ENCODE measurements at places on chromosomes 6 and 20.

DNA sequence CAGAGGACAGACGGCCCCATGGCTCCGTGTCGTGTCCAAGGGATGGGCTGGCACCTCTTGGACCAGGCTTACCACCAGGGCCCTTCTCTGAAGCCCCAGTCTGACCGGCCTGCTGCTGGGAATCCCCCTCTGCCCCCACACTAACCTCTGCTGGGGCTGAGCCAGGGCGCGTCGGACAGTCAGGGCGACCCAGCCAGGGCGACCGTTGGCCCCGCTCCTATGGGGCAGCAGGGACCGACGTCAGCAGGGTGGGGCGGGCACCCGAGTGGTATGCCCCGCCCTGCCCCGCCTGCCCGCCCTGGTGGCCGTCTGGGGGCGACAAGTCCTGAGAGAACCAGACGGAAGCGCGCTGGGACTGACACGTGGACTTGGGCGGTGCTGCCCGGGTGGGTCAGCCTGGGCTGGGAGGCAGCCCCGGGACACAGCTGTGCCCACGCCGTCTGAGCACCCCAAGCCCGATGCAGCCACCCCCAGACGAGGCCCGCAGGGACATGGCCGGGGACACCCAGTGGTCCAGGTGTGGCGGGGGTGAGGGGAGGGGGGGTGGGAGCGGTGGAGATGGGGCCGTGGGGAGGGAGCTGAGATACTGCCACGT is at the start of gene SLC17A9:
TSS of gene SLC17A9 (plus strand) at position 337 of the 595 bp plus-strand sequence. CDS start at position 459, 122 bp downstream.
- DNase-seq = no peak

GRCh38 chr20:63106108-63106764 is 99.5 kb upstream of the BHLHE23 start:
- DNase-seq = no peak

- no peak for DNase-seq
Measured at GRCh38 chr6:155505608-155505989, 50.0 kb upstream of the NOX3 start.

GRCh38 chr6:154792761-154793160 is 59.5 kb downstream of the SCAF8 start:
- no peak for DNase-seq

GRCh38 chr6:27806981-27807440 is 105.2 kb downstream of the OR2B2 start:
- DNase-seq = no peak

- DNase-seq = no peak
Measured at GRCh38 chr6:1463275-1463674, 73.9 kb downstream of the FOXF2 start.

GRCh38 chr6:131400054-131400778 is 172.8 kb upstream of the ARG1 start:
- no peak for DNase-seq

DNA sequence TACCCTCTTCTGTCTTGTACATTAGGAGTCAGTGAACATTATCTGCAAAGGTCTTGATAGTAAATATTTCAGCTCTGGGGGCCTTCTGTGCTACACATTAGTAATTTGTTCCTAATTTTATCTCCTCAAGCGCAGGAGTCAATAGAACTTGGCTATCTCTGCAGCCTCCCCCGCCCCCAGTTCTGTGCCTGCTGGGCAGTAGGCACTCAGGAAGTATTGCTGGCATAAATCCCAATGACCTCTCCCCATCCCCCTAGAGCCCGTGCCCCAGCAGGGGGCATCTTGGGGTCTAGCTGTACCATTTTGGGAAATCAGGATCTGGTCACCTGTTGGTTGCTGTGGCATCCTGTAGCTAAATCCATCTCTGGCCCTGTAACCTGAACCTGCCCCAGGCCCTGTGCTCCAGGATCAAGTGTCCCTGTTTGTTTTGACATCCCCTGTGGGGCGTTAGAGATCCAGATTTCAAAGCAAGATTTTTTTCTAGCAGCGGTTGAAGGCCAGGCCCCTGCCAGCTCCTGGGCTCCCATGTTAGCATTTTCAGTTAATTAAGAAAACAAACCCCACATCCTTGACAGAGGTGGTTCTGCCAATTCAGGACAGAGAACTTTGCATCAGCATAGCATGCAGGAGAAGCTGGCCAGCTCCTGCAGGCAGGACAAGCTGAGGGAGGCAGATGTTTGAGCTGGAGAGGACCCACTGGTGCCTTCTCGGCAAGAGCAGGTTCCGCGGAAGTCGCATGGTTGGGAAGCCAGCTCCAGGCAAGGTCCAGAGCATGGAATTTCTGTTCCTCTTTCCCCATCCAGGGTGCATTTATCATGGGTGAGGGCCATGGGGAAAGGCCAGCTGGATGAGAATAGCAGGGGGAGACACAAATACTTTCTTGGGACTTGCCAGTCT is 32.1 kb downstream of the DAAM2 start:
- no peak for DNase-seq

DNA sequence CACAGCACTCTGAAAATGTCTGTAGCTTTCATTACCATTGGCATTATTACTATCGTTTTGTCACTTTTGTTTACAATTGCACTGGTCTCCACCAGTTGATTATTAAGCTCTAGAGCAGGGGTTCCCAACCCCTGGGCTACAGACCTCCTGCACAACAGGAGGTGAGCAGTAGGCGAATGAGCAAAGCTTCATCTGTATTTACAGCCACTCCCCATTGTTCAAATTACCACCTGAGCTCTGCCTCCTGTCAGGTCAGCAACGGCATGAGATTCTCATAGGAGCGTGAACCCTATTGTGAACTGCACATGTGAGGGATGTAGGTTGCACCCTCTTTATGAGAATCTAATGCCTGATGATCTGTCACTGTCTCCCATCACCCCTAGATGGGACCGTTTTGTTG is 126.4 kb downstream of the ATXN1 start:
- DNase-seq = no peak

- no peak for DNase-seq
Measured at GRCh38 chr6:170074907-170075306, 216.0 kb downstream of the DLL1 start.

GRCh38 chr6:5054245-5054873 is 30.8 kb upstream of the PPP1R3G start:
- DNase-seq = no peak

GRCh38 chr6:42571611-42572342 is 7.9 kb downstream of the UBR2 start:
- DNase-seq = no peak

DNA sequence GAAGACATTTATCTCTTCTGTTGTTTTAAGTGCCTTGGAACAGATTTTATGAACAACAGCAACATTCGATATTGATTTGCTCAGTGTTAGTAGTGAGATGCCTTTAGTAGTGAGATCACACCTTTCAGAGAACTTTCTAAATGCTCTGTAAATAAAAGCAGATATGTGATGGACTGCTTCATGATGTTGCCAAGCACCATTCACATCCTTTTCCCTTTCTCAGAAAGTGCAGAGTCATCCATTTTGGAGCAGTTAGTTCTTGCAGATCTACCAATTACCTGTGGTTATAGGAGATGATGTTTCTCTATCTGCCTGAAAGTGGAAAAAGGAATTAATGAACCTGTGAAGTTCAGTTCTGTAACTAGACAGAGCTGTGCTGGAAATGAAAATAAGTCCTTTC is 27.0 kb downstream of the CBFA2T2 start:
- no peak for DNase-seq

DNA sequence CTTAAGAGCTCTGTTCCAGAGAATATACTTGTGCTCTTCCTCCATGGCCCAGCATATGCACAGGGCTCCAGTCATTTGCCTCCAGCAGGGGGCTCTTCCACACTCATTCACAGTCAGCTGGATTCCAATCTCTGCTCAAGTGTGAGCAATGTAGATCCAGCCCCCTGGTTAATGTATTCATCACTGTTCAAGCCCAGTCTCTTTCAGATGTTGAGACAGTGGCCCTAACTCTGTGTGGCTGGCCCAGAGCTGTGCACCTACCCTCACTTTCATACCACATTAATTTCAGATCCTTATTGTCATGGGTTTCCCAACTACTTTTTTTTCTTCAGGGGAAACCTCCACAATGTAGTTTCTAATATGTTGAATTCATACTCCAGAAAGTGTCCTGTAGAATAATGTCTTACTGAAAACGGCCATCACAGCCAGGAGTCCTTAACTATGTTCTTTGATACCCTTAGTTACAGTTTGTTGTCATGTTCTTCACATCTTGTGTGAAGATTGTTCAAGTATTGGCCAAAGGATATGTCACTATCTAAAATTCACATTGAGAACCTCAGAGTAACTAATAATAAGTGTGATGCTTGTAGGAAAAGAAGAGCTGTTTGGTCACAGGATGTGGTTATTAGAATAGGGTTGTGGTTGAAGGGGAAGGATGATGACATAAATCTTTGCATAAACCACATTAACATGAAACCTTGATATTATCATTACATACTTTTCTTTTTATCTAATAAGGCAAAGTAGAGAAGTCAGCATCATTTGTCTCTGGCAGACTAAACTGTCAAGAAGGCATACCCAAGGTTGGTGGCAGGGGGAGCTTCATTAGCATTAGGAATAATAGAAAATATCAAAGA is 14.4 kb upstream of the HLA-DQA1 start:
- no peak for DNase-seq

GRCh38 chr20:53491462-53491861 is 102.2 kb downstream of the ZNF217 start:
- no peak for DNase-seq

GRCh38 chr20:21615617-21616080 is 89.8 kb upstream of the PAX1 start:
- DNase-seq = peak; percentile 6

GRCh38 chr20:25058051-25058846 is at the start of gene ACSS1:
Gene ACSS1 (minus strand): TSS chr20:25058139. CDS start chr20:25058102, 37 bp downstream.
- DNase-seq = peak; percentile 63

- DNase-seq = no peak
Measured at GRCh38 chr6:102039441-102039840, 645.9 kb downstream of the GRIK2 start.

- no peak for DNase-seq
Measured at GRCh38 chr20:35129647-35130069, 17.5 kb downstream of the EDEM2 start.

- DNase-seq = no peak
Measured at GRCh38 chr20:3785240-3786125, 1.1 kb downstream of the CENPB start.

DNA sequence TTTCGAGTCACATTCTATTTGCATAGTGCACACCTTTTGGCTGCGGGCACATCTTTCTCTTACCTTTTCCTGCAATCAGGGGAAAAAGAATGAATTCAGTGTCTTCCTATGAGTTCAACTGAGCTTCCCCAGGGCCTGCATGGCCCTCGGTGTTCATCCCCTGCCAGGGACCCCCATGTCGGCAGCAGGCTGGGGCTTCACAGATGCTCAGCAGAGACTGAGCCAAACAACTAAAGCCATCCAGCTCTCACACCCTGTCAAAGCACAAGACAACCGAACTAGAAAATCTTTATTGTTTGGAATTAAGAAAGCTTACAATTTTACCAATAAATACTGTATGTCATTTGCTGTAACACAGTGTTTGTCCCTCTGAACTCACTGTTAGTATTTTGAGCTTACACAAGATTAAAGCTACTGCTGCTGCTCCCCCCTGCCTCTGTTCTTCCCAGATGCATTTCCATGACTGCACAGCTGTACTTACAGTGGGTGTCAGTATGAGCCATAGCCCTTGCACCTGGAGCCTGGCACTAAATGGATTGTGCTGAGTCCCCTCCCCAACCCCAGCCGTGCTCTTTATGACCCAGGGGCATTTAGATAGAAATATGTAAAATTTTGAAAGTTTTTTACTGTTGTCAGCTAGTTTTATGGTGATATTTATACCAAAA is 205.8 kb downstream of the TMEM242 start:
- DNase-seq = no peak

DNA sequence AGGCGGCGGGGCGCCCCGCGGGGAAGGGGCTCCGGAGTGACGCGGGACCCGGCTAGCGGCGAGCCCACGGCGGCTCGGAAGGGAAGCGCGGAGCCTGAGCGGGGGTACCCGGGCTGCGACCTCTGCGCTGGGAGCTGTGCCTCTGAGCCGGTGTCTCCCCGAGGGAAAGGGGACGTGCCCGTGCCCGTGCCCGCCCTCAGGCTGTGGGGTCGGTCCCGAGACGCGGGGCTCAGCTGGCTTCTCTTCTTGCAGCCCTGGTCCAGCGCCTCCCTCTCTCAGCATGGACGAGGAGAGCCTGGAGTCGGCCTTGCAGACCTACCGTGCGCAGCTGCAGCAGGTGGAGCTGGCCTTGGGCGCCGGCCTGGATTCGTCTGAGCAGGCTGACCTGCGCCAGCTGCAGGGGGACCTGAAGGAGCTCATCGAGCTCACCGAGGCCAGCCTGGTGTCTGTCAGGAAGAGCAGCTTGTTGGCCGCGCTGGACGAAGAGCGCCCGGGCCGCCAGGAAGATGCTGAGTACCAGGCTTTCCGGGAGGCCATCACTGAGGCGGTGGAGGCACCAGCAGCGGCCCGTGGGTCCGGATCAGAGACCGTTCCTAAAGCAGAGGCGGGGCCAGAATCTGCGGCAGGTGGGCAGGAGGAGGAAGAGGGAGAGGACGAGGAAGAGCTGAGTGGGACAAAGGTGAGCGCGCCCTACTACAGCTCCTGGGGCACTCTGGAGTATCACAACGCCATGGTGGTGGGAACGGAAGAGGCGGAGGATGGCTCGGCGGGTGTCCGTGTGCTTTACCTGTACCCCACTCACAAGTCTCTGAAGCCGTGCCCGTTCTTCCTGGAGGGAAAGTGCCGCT is 686 bp downstream of the ZGPAT start:
- DNase-seq = no peak

GRCh38 chr6:117206944-117207687 is 58.2 kb upstream of the VGLL2 start:
- DNase-seq = no peak

DNA sequence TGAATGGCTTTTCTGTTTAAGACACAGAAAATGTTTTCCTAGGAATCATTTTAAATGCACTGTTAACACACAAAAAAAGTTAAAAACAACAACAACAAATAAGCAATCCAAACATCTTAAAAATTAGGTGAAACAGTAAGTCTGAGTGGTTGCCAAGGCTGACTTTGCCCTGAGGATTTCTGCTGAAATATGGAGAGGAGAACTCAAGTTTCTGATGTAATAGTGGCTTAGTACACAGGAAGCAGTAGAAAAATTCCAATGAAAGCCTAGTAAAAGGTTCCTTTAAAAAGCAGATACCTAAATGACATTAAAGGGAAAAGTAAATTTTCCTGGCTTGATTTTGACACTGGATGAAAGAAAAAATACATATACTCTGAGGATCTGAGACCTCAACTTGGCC is 184.2 kb downstream of the EPM2A start:
- no peak for DNase-seq

DNA sequence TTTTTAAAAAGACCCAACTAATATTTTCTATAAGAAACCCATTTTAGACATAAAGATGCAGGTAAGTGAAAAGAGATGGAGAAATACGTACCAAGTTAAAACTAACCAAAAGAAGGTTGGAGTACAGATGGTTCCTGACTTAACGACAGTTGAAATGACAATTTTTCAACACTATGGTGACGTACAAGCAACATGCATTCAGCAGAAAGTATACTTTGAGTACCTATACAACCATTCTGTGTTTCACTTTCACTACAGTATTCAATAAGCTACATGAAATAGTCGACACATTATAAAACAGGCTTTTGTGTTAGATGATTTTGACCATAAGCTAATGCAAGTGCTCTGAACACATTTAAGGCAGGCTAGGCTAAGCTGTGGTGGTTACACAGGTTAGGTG is 228.9 kb downstream of the RNGTT start:
- DNase-seq = no peak

GRCh38 chr20:45892828-45893500 is 1.8 kb downstream of the CTSA start:
- DNase-seq = peak; percentile 8
